ENCODE measurements at places on chromosomes 11 and 22. TPM values are rescaled to one million over a fixed set of nuclear protein-coding genes. Genes with fewer than 3 reads are reported as not detected.

HEPACAM gene
- total RNA-seq, result 0.18 TPM

SVIP gene
- 26.2 TPM for total RNA-seq

LGR4 gene
- 23.9 TPM for total RNA-seq

- no peak for DNase-seq
Observed at GRCh38 chr11:92892802-92893684, 76.4 kb upstream of the MTNR1B start.

AMPD3 gene
- 2.2 TPM for total RNA-seq

NADSYN1 gene
- total RNA-seq, result 17.9 TPM

- DNase-seq, result no peak
Observed at GRCh38 chr11:33018840-33019239, 3.2 kb downstream of the DEPDC7 start.

GRCh38 chr11:103671143-103671651 is 365.2 kb upstream of the DDI1 start:
- no peak for DNase-seq

CAVIN3 gene
- 42.3 TPM for total RNA-seq

TMEM225 gene
- total RNA-seq, result not detected

ART1 gene
- total RNA-seq, result not detected

TRIM49 gene
- not detected for total RNA-seq

SLC25A45 gene
- 6.6 TPM for total RNA-seq

PDE2A gene
- 10.4 TPM for total RNA-seq

SPI1 gene
- 10.5 TPM for total RNA-seq

GRCh38 chr22:36852056-36852973 is 8.5 kb upstream of the NCF4 start:
- no peak for DNase-seq

DNA sequence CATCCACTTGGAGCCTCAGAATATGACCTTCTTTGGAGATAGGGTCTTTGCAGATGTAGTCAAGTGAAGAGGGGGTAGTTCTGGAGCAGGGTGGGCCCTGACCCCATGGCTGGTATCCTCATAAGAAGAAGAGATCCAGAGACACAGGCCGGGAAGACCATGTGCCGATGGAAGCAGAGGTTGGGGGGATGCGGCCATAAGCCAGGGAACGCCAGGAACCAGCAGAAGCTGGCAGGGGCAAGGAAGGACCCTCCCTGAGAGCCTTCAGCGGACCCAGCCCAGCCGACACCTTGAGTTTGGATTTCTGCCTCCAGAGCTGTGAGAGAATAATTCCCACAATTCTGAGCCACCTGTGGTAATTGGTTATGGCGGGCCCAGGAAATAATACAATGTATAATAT is 26.1 kb upstream of the SMIM38 start:
- no peak for DNase-seq

OR51T1 gene
- not detected for total RNA-seq

OR52I1 gene
- total RNA-seq, result not detected

GRCh38 chr11:5737670-5738392 is 1.6 kb downstream of the OR56B1 start:
- DNase-seq, result no peak

PTH gene
- not detected for total RNA-seq

DNA sequence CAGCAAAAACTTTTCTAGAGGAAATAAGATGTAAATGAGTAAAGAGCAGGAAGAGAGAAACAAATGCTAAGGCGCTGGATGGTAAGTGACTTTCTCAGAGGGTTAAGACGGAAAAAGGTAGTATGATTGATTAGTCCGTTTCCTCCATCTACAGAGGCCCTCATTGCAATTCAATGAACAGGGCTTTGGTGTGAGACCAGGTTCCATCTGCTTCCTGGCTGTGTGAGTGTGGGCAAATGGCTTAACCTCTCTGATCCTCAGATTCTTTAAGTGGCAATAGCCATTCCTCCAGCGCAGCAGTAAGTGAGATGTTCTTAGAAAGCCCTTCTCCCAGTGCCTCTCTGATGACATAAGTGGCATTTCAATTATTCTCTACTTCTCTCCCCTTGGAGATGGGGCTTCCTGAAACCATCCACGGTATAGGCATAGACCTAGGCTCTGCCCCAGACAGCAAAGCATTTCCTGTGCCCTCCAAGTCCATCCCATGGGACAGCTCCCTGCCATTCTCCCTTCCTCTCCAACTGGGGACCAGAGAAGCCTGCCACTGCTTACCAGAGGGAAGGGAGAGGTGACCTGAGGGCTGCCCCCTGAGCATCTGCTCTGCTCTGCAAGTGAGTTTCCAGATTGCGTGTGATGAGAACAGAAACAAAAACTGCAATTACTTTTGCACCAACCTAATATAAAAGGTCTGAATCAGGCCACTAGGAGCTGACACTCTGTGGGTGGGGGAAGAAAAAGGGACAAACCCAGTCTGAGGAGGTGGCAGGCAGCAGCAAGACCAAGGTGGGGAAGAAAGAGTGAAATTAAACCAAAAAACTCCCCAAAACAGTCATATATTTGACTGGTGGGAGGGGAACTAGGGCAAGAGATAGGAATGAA is 12.7 kb upstream of the CD44 start:
- no peak for DNase-seq

DNA sequence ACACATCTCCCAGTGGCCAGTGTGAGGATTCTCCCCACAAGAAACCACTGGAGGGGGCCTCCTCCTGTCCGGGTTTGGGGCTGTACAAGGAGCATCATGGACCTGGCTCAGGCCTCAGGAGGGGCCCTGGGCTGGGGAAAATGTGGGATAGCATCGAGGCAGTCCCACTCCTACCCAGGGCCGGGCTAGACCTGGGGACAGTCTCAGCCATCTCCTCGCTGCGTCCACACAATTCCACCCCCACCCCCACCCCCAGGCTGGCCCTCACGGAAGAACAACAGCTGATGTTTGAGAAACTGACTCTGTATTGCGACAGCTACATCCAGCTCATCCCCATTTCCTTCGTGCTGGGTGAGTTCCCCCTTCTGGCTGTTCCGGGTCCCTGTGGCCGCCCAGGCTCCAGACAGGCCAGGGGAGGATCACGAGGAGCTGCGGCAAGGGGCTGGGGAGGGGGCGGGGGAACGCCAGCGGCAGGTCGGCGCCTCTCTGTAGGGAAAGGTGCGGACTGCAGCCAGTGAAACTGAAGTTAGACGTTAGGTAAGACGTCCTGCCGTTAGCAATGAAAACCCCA is 4.8 kb downstream of the BEST1 start:
- DNase-seq, result peak; percentile 62

- no peak for DNase-seq
Observed at GRCh38 chr22:43399338-43399979, 12.4 kb upstream of the MPPED1 start.

GRCh38 chr22:35538801-35539321 is 1.8 kb upstream of the RASD2 start:
- no peak for DNase-seq

MIAT gene
- 0.54 TPM for total RNA-seq

- no peak for DNase-seq
Observed at GRCh38 chr11:105202844-105203548, 63.4 kb upstream of the CARD18 start.

DNA sequence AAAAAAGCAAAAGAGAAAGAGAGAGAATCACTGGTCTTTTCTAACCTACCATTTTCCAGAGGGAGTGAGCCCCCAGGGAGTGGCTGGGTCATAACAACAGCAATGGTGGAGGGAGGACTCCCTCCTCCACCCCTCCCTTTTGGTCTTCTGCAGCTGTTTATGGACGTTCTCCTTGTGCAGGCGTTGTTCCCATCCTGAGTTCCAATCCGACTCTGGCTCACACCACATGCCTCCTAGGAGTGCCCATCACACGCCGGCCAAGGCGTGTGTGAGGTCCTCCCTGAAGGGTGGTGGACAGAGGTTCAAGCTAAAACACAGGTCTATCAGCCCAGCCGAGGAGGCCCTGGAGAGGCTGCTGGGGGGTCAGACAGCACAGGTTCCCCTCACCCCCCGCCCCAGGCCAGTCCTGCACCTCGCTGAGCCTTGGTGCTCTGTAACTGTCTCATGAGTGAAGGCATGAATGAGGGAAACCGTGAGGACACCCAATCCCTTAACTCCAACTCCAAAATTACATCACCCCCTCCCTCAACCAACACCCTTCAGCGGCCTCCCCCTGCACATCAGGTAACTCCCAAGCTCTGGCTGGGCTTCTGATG is 29.4 kb downstream of the IFT27 start:
- no peak for DNase-seq

DEAF1 gene
- total RNA-seq, result 19.5 TPM

GRCh38 chr11:111490496-111490895 is 21.7 kb downstream of the BTG4 start:
- DNase-seq, result no peak

DNA sequence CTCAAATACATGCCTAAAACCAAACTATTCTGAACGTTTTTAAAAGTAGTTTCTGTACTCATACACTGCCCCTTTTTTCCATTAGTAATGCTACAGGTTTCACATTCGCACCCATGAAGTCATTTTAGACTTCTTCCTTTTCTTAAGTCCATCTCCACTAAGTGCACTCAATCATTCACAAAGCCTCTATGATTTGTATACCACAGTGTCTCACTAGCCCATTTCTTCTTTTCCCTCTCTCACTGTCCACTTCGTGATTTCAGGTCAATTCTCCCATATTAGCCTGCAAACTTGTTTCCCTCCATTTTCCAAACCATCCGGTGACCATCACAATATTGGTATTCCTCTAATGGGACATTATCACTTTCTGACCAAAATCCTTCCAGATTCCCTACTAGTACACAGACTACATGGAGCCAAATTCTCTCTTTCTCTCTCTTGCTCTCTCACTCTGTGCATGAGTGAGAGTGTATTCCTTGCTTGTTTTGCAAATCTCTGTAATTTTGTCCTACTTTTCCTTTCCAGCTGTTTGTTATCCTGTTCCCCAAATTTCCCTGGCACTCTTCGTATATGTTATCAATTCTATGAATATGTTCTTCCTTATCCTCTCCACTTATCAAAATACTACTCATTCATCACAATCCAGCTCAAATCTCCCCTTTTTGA is 3.4 kb upstream of the ZC3H12C start:
- no peak for DNase-seq

GRCh38 chr11:10208131-10208575 is 85.9 kb downstream of the SBF2 start:
- no peak for DNase-seq

DNA sequence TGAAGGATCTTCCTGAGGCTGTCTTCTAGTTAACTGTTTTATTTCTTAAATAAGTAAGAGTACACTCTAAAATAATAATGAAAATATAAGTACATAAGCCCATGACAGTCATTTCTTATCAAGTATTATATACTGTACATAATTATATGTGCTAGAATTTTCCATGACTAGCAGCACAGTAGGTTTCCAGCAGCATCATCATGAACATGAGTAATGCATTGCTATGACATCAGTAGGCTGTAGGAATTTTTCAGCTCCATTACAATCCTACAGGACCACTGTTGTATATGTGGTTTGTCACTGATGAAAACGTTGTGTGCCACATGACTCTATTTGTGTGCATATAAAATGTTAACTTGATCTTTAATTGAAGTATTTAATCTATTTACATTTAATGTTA is 22.0 kb downstream of the ZNF202 start:
- DNase-seq, result no peak

CDC42BPG gene
- total RNA-seq, result 0.15 TPM

GRCh38 chr11:70398834-70399680 is 728 bp downstream of the CTTN start:
- DNase-seq, result no peak

JHY gene
- 1.6 TPM for total RNA-seq

DNA sequence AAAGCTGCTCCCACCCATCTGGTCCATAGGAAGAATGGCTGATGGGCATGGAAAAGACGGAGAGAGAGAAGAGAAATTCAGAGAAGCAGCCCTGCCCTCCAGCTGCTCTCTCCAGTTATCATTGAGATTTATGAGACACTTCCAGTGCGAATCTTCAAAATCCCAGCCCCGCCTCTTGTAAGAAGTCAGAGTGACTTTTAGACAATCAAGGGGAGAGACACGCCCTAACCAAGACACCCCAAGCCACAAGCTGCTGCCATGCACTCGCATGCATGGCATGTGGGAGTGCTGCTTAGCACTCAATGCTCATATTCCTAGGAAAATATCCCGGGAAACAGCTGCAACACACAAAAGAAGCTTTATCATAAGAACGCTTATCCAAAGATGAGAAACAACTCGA is 110.6 kb upstream of the BID start:
- no peak for DNase-seq

KRTAP5-1 gene
- total RNA-seq, result not detected

- no peak for DNase-seq
Observed at GRCh38 chr22:32354360-32355351, 3.0 kb upstream of the RFPL3 start.

ZP1 gene
- total RNA-seq, result not detected

APOA1 gene
- total RNA-seq, result 86.2 TPM

C11orf65 gene
- total RNA-seq, result 0.39 TPM

GRCh38 chr22:30062259-30062658 is 18.0 kb upstream of the HORMAD2 start:
- no peak for DNase-seq

- no peak for DNase-seq
Observed at GRCh38 chr11:17185938-17186337, 21.8 kb downstream of the PIK3C2A start.

GRCh38 chr11:123261345-123262106 is 66.5 kb upstream of the CLMP start:
- DNase-seq, result peak; percentile 85

- no peak for DNase-seq
Observed at GRCh38 chr22:17109113-17109865, 11.9 kb downstream of the TMEM121B start.

DNA sequence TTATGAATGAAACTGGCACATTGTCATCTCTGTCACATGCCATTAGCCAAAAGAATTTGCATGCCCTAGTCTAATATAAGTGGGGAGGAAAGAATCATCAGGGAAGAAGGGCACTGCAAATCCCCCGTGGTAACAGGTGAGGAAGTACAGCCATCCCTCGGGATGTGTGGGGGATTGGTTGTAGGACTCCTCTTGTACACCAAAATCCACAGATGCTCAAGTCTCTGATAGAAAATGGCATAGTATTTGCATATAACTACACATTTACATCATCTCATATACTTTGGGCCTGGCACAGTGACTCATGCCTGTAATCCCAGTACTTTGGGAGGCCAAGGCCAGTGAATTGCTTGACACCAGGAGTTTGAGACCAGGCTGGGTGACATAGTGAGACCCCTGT is 109.7 kb downstream of the HIPK3 start:
- DNase-seq, result no peak

GRCh38 chr22:42194953-42195352 is 64.3 kb upstream of the CYP2D6 start:
- no peak for DNase-seq

- DNase-seq, result no peak
Observed at GRCh38 chr11:46658259-46658658, 40.9 kb downstream of the ATG13 start.

NKAPD1 gene
- 9.0 TPM for total RNA-seq

DNA sequence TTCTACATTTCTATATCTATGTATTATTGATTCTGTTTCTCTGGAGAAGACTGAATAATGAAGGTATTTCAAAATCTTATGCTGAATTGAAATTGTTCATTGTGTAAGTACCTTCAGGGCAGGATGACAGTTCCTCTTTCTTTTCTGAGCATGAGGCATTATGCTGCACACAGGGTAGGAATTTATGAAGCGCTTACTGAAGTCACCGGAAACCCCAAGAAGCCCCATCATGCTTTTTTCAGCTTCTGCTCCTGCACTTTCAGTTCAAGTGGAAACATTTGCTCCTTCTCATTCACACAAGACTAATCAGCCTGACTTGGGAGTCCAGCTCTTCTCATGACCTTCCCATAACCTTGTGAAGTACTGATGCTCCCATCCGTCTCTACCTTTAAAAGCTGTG is 314.7 kb upstream of the SORL1-AS1 start:
- no peak for DNase-seq

GRCh38 chr11:134231958-134232659 is 7.6 kb downstream of the VPS26B start:
- no peak for DNase-seq

BMAL1 gene
- 4.2 TPM for total RNA-seq

- peak; percentile 38 for DNase-seq
Observed at GRCh38 chr11:131748151-131749050, 378.0 kb downstream of the NTM start.
